Stimulated activated CD8-positive, alpha-beta memory T cell treated with anti-CD3 and anti-CD28 coated beads, Interleukin-2, amount 100 ng/mL, for 1 hour (primary cell): ENCODE measurements at places on chromosomes 16 and 17.

- no peak for DNase-seq
These were observed 15.7 kb downstream of the HYDIN start for GRCh38 chr16:71214746-71215381.

- no peak for DNase-seq
These were observed 55.9 kb upstream of the MTSS2 start for GRCh38 chr16:70741783-70742125.

DNA sequence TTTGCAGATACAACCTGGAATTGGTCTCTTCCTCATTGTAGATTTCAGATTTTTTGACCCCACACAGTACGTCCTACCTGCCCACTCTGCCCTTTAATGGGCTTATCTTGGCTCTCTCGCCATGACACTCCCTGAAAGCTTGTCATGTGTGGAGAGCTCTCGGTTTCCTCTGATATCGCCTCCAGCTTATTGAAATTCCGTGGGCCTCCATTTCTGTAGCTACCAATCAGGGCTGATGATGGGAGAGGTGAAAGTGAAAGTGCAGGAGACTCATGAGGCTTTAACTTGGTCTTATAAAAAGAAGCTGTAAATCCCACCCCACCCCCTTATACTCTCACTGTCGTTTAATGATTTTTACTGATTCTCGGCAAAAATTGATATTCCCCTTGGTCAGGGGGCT lies 17.7 kb downstream of the HOXB1 start:
- DNase-seq = no peak

DNA sequence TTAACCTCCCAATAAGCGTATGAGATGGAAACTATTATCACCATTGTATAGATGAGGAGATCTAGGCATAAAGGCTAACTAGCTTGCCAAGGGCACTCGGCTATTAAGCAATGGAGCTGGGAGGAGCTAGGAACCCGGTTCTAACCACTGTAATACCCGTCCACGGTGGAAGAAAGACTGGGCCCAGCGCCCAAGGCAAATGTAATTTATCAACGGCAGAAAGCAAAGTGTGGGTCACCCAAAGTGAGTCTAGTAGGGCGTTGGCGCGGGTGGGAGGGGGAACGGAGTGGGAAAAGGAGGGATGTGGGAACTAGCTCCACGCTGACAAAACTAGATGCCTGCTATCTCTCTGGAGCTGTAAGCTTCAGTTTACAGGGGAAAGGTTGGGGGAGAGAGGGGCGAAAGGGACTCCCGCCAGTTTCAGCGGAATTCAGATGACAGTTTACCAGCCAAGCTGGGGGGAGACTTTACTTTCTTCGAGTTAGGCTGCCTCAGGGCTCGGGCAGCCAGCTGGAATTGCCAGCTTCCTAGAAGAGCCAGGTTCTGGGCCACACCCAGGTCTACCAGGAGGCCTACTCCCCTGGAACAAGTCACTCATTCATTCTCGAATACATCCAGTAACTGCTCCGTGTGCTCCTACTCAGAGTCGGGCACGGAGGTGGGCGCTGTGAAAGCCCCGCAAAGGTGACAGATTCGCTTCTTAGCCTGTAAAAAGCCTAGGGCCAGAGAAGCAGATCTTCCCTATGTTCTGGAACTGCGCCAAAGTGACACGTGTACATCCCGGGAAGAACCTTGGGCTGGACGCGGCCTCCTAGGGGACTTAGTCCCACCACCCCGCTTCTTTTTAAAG lies 837 bp downstream of the LRRC59 start:
- no peak for DNase-seq

DNA sequence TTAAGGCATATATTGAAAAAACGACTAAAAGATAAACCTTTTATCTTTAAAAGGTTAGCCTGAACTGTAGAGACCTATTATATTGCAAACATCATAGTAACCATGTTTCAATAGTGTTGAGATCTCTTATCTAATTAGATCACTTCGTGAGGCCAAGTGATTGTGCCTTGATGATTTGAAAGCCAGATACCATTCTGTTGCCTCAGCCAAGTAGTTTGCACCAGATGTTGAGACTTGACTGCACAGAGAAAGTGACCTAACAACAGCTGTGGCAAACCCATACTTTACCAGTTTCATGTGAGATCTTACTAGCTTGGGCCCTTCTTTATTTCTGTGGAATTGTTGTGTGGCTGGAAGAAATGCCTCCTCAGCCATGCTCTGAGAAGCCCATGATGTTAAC lies 717.3 kb downstream of the KCNJ2 start:
- no peak for DNase-seq

GRCh38 chr16:46961373-46962353 lies 11.8 kb downstream of the DNAJA2 start:
- DNase-seq = no peak

DNA sequence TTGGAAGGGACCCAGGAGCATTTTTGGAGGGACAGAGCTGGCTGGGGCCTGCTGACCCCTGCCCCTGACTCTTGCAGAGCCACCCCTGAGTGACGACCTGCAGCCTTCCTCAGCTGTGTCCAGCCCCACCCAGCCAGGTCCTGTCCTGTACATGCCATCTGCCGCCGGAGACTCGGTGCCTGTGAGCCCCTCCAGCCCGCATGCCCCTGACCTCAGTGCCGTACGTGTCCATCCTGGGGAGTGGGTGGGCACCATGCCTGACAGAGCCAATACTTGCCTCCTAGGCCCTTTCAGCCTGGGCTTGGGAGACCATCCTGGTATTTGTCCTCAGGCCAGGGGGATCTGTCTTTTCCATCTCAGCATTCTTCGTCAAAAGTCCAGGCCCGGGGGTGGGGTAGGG lies 27.5 kb downstream of the UNC13D start:
- DNase-seq = no peak
